Endothelial cell (in vitro differentiated cells): ENCODE measurements at places on chromosomes 7 and 10.

DNA sequence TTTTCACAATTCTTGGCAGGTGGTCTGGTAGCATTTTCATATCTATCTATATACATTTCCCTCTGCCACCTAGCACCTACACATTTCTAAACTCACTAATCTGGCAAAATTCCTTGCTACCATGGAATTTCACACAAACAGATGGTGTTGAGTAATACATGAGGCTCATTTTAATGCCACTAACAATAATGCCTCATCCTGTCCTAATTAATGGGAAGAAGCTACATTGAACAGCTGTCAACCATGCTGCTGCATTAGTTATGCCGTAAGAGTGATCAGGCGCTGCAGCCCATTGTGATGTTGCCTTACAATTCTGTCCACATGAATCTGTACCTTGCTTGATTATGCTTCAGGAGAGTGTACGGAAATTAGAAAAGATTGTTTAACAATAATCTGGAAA, 23.2 kb downstream of the COL1A2 start:
- no peak for DNase-seq

DNA sequence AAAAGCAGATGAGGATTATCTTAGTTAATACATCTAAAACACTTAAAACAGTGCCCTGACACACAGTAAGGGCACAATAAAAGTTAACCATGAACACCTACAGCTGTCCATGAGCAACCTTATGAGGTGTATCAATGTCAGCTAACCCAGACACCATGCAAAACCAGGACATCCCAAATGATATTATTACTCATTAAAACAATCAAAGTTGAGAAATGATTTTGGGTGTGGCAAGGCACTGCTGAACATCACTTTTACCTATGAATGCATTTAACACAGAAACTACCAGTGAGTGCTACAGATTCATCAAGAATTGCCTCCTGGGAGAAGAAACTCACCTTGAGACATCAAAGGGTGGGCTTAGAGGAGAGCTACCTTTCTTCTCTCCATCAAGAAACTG, 18.3 kb downstream of the IRF5 start:
- DNase-seq = no peak

DNA sequence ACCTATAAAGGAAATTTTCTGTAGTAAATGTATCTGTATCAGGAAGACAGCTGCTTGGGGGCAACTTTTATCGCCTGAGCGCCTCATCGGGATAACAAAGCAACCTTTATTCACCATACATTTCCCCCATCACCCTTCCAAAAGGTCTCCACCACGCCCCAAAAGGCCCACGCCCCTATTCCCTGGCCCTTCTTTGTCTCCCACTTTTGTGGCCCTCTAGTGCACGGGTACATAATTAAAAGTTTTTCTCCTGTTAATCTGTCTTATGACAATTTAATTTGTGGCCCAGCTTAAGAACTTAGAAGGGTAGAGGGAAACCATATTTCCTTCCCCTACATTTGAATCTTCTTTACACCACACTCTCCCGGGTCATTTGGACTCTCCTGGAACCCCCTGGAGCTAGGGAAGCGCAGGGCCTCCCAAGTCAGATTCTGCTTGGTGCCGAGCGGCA, 625 bp downstream of the RP9 start:
- no peak for DNase-seq

GRCh38 chr10:95601116-95601719, 40.0 kb upstream of the SORBS1 start:
- peak; percentile 82 for DNase-seq

- DNase-seq = no peak
Measured at GRCh38 chr7:72504061-72504706, 92.0 kb upstream of the CALN1 start.

DNA sequence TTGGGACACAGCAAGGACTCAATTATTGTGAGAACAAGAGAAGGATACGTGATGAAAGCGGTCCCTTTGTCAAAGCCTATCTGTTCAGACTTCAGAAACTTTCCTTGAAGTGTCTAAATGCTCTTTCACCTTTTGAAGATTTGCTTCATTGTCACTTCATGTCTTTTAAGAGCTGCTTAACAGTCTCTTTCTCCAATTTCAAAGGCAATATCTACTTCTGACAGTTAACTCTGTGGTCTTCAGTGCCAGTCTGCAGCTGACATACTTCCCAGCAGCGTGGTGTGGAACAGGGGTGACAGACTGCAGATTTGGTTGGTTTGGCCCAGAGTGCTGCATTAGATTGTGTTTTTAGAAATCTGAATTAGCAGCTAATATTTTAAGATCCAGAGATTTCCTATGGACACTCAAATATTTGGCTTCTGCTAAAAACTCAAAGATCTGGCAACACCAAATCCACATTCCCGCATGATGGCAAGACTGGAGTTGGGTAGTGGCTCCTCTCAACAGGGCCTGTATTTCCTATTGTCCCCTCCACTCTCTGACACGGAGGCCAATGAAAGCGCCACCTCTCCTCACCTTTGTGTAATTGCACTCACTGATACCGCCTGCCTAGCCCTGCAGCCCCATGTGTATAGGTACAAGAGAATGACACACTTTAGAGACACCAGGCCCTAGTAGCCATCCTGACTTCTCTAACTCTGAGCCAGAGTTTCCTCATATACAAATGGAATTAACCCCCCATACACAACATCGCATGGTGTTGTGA, 11.5 kb downstream of the SCRN1 start:
- peak; percentile 23 for DNase-seq

DNA sequence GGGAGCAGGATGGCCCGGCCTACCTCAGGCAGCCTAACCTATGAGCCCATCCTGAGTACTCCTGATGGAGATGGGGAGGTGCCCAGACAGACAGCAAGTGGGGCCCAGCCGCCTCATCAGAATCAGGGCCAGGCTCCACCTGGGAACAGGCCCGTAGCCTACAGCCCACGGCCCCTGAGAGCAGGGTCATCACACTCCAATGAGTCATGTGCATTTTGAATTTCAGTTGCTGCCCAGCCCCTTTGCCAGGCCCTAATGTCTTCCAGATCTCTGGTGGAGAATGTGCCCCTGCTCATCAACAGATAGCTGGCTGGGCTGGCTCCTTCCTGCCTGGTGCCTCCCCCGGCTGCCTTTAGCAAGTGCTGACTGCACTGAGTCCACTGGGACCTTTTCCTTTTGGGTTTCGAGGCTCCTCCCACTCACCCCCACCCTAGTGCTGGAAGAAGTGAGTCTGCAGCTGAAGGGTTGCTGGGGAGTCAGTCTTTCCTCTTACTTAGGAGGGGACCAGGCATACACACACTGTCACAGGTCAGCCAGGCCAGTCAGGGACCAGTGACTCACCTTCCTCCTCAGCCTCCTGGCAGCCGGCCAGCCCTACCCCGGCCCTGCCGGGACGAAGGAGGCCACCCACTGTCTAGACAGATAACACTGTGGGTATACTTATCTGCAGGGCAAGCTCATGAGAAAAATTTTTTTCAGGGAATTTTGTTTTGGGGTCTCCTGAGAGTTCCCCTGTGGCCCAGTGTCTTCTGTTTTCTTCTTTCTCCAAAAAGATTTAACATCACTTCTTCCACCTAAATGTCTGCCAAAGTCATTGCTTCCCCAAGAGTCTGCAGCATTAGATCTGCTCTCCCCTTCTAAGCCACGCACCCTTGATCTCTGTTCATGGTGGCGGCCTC, 9.1 kb upstream of the ASIC3 start:
- DNase-seq = no peak
